Natural killer cell (primary cell): ENCODE measurements at places on chromosomes 13 and 19. TPM values are rescaled to one million over a fixed set of nuclear protein-coding genes. Genes with fewer than 3 reads are reported as not detected.

The MYBPC2 gene
- not detected for total RNA-seq

The MYPOP gene
- total RNA-seq = 7.2 TPM

The OLFM4 gene
- not detected for total RNA-seq

The NCAN gene
- total RNA-seq = not detected

The TSHZ3 gene
- 6.2 TPM for total RNA-seq

The PINLYP gene
- total RNA-seq = 1.7 TPM

The OSCAR gene
- 5.4 TPM for total RNA-seq

The ALKBH7 gene
- 23.7 TPM for total RNA-seq

The IRGC gene
- not detected for total RNA-seq

DNA sequence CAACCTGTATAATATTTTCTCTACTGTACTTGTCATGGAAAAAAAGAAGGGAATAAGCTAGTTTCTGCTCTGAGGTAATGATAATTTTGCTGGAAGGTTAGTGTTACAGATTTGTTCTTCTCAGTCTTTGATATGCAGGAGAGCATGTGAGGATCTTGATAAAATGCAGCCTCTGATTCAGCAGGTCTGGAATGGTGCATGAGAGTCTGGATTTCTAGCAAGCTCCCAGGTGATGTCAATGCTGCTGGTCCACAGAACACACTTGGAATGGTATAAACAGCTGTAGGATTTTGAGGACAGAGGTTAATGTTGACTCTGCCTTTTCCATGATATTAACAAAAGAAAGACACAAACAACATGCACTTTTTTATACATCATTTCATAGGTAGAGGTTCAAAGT, 173.6 kb downstream of the NDFIP2 start:
- DNase-seq = no peak

DNA sequence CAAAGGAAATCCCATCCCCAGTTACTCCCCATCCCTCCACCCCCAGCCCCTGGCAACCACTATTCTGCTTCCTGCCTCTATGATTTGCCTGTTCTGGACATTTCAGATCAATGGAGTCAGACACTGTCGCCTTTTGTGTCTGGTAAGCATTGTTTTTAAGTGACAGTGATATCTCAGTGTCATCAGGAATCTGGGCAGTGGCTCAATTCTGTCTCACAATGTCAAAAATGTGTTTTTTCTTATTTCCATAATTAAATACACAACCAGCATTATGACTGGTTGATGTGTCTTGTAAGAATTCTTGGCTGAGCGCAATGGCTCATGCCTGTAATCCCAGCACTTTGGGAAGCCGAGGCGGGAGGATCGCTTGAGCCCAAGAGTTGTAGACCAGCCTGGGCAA, 20.2 kb upstream of the PGLS start:
- DNase-seq = no peak

DNA sequence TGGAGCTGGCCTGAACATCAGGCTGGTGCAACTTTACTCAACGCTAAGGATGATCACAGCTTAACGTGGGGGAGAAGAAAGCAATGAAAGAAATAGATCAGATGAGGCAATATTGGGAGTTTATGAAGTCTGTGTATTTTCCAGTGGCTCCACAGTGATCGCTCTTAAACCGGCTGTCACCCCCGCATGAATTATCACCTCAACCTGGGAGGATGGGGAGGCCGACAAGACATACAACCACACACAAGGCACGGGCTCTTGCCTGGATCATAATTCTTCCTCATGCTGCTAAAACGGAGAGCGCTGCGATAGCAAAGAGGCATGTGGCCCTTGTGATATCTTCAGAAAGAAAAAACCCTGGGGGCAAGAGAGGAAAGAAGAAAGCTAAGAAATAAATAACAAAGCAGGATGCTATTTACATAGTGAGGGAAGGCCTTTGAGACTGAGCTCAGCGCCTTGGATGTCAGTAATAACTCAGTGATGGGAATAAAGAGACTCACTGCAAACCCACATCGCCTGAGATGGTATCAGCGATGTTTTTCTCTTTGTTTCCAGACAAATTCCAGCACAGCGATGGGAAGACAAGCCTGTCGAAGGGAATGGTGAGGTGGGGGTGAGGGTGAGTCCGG, 19.1 kb upstream of the CHST8 start:
- no peak for DNase-seq

DNA sequence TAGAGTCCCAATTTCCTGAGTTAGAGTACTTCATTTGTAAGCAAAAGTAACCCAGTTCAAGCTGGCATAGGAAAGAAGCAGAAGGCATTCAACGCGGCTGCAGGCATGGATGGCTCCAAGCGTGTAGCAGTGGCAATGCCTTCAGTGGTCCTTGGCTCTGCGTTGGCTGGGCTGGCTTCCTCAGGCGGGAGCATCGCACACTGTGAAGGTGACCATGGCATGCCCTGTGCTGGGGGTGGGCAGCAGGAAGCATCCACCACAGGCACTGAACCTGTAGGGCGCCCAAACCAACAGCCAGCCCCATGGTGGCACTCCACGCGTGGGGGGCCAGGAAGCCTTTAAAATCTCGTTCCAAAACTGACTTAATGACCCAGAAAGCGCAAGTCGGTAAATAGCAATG, 53.6 kb upstream of the SPACA7 start:
- no peak for DNase-seq

- no peak for DNase-seq
Measured at GRCh38 chr13:33624740-33625139, 193.2 kb upstream of the RFC3 start.

- DNase-seq = no peak
Measured at GRCh38 chr19:36527873-36528193, 238 bp downstream of the ZNF260 start.

GRCh38 chr13:40966298-40966697, 52.8 kb downstream of the ELF1 start:
- DNase-seq = no peak

- no peak for DNase-seq
Measured at GRCh38 chr13:83223546-83223945, 658.7 kb downstream of the SLITRK1 start.

DNA sequence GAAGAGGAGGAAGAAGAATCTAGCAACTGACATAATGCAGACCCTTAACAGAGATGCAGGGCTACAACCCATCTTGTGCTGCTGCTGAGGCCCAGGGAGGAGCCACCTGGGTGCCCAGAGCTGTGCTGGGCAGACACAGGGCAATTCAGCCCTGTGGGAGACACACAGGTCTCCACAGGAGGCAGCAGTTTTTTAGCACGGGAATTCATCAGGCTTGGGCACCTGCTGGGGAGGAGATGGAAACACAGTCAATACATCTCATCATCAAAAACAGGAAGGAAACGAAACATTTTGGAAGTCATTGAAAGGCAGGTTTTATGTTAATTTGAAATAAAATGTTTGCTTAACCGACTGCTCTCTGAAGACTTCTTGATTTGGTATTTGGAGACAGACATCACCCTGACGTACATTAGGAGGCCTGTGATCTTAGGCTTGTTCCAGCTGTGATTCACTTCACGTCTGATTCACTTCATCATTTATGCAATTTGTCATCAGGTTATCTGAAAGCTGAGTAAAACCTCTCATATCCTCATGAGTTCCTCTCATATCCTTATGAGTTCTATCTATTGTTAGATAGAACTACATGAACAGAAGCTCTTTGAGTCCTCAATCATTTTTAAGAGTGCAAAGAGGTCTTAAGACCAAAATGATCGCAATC, 77.4 kb downstream of the CYSLTR2 start:
- DNase-seq = no peak

DNA sequence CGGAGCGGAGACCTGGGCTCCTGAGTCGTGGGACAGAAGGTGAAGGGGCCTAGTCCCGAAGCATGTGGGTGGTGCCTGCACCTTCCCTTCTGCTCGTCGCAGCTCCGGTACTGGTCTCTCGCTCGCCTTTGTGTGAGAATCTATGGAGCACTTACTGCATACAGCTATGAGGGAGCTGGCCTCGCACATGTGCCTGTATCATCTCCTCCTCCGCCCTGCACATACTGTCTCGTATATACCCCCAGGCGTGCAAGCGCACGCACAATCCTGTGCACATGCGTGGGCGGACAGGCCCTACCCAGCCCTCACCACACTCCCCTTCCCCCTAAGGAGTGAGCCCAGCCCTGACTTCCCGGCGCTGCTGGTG, 8.7 kb downstream of the PIK3R2 start:
- no peak for DNase-seq

- DNase-seq = no peak
Measured at GRCh38 chr13:43776501-43777079, 10.2 kb downstream of the ENOX1 start.

- DNase-seq = no peak
Measured at GRCh38 chr13:112331675-112332074, 44.5 kb upstream of the SPACA7 start.

DNA sequence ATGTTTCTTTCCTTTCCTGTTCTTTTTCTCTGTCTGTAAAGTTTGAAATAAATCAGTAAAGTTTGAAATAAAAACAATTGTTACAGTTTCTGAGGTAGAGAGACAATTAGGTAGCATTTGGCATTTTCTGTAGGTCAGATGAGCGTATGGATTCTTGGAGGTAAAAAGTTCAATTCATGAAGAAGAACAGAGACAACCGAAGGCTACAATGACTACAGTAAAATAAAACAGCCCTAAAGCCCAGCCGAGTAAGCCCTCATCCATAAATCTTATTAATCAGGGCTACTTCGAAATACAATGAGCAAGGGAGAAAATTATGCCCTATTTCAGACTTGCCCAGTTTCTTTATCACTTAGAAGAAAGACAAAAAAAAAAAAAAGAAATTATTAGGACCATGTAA, 941.9 kb upstream of the SLC10A2 start:
- no peak for DNase-seq

DNA sequence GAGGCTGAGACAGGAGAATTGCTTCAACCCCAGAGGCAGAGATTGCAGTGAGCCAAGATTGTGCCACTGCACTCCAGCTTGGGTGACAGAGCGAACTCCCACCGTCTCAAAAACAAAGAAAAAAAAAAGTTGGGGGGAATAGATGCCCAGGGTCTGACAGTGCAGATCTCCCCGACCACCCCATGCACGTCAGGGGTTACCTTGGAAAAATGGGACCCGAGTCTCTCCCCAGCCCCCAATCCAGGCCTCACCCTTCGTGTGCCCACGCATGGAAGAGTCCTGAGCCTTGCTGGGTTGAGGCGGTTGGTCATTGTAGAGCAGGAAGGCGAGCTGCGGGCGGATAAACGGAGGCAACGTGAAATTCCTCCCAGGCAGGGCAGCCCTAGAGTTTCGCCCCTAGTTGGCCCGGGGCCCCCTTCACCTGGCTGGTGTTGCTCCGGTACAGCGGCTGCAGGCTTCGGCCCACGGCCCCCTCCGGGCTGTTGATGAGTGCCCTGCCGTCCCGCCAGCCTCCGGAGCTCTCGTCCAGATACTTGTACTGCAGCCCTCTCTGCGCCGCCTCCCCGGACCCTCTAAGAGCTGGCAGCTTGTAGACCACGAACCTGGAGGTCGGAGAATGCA, 588 bp downstream of the DNASE2 start:
- no peak for DNase-seq

DNA sequence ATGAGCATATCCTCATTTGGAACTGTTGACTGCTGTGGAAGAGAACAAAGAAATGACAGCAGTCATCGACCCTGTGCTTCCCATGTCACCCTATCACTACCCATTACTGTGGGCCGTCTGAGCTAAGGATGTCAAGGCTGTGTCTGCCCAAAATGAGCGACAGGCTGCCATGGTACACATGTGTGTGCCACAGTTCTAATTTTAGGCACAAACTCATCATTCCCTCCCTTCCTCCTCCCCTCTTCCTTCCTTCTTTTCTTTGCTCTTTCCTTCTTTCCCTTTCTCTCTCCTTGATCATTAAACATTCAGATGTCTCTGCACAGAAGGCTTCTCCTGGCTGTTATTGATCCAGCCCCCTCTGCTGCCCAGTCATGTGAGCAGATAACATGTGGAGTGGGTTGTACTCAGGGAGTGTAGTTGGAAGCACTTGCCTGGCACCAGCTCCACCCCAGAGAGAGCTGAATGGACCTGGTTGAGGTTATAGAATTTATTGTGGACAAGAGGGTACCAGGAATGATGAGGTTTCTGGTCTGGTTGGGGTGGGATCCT, 6.3 kb downstream of the FGF9 start:
- DNase-seq = no peak

GRCh38 chr13:24148414-24149235, 11.9 kb upstream of the SPATA13 start:
- DNase-seq = no peak

- DNase-seq = peak; percentile 39
Measured at GRCh38 chr13:30375265-30375835, 46.9 kb upstream of the UBE2L5 start.

GRCh38 chr19:51129716-51130115, 5.0 kb downstream of the SIGLEC9 start:
- no peak for DNase-seq

DNA sequence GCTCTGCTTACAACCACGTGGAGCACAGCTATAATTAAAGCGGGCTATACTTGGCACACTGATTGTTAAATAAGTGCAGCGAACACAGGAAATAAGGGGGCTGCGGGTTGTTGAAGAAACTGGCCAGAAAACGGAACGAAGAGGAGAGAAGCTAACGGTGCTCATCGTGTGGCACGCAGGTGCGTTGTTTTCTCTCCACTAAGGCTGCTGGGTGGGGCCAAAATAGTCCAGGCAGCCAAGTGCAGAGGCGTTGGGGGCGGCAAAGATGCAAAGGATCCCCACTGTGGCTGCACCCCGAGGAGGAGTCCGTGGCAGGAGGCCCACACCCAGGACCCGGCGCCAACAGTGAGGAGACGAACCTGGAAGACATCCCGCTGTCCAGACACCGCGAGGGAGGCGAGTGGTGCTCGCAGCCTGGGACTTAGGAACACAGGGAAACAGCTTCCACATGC, 8.1 kb upstream of the ARL11 start:
- DNase-seq = no peak

GRCh38 chr19:6483235-6483634, 1.6 kb upstream of the DENND1C start:
- no peak for DNase-seq

DNA sequence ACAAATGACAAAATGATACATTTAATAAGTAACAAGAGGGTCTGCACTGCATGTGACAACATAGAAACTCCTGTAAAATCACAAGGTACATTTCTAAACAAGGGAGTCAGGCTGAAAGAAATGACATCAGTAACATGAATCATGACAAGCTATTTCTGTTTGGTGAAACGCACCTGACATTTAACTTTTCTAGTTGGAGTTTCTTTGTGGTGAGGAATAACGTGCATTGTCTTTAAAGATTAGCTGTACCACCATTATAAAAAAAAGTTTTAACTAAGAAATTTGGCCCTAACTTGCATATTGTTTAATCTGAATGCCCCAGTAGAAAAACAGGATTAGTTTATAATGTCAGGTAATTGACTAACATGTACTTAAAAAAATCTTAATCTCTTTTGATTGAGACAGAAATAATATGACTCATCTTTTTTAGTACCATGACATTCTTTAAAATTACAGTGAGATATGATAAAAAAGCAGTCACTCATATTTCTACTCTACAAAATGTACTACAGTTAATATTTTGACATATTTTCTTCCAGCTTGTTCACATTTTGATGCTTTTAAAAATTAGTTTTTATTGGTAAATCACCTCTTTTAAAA, 418.2 kb downstream of the KLF12 start:
- DNase-seq = peak; percentile 70
